ENCODE measurements at places on chromosomes 12 and 14.

GRCh38 chr12:50088577-50089335 is 3.6 kb downstream of the SMARCD1 start:
- DNase-seq: no peak

- no peak for DNase-seq
Measured at GRCh38 chr12:27551172-27551840, 27.3 kb downstream of the PPFIBP1 start.

DNA sequence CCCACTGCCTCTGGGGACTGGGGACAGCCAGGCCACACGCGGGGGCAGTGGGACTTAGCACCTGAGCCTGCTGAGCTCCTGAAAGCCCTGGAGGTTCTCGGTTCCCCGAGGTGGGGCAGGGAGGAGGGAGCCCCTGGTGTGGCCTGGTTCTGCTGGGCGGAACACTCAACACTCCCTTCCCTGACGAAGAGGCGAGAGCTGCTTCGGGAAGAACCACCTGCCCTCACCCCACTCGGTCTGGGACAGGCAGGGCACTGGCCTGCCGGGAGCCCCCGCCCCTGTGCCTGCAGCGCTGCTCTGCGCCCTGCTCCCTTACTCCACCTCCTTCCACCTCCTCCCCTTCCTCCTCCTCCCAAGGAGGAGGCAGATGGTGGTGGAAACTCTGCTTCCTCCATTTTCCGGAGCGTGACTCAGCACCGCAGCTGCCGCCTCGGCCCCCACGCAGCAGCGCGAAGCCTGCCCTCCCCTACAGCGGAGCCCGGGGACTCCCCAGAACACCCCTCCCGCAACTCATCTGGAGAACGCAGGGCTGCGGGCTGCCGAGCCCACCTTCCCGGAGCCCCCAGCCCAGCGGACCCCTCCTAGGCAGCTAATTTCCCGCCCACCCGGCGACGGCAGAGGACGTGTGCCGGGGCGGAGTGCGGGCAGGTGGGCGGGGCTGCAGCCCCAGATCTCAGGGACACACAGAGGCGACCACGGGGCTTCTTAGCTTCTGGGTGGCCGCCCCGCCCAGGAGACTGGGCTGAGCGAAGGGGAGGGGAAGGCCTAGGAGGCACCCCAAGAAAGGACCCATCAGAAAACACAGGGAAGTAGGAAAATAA is 11.7 kb upstream of the INF2 start:
- DNase-seq: peak; percentile 80

- no peak for DNase-seq
Measured at GRCh38 chr12:20508962-20509361, 140.6 kb downstream of the PDE3A start.

- DNase-seq: no peak
Measured at GRCh38 chr12:107359382-107359781, 266.0 kb upstream of the CRY1 start.

- no peak for DNase-seq
Measured at GRCh38 chr12:1162081-1162760, 171.2 kb downstream of the ERC1 start.

DNA sequence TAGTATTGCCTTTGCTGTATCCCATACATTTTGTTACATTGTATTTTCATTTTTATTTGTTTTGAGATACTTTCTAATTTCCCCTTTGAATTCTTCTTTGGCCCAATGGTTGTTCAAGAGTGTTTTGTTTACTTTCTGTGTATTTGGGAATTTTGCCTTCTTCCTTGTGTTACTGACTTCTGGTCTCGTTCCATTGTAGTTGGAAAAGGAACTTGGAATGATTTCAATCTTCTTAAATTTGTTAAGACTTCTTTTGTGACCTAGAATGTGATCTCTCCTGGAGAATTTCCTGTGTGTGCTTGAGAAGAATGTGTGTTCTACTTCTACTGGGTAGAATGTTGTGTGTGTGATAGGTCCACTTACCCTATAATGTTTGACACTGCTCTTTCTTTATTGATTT is 304.4 kb upstream of the RTL1 start:
- DNase-seq: no peak

- DNase-seq: peak; percentile 17
Measured at GRCh38 chr12:1841586-1842182, 21.3 kb downstream of the LRTM2 start.

GRCh38 chr12:68915055-68915454 is 17.9 kb downstream of the CPM start:
- no peak for DNase-seq

DNA sequence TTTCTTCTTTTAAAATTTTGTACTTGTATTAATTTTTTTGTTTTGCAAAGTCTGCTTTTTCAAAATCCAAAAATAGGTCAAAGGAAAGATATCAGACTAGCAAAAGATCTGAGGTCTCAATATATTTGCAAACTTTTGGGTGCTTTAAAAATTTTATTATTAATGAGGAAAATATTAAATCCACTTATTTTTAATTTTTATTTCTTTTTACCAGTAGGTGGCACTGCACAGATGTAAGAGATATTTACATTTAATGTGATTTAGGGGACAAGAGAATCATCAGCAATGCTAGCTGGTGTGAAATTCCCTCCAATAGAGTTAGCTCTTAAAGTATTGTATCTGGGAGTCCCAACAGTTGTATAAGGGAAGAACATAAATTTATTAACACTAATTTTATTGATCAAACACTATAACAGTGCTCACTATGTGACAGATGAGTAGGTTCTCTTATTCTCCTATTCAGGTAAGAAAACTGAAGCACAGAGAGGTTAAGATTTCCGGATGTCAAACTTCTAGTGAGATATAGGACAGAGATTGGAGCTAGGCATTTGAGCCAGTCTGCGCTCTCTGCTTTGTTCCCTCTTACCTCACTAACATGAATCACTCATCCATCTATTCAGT is 30.5 kb downstream of the ALX1 start:
- no peak for DNase-seq

DNA sequence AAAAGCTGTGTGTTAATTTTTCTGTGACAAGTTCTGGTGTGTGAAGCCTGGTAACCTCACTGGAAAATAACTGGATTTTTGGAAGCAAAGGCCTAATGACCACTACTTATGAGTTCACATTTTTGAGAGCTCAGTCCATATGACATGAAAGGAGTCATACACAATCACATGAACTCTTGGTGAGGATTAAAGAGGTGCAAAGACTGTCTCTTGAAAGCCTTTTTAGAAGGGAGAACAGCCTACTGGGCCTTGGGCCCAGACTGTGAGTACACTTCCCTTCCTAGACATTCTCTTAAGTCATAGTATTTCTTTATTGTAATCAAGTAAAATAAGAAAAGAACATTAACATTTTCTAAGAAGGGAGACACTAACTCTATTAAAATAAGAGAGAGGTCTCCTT is 176.1 kb downstream of the BCAT1 start:
- no peak for DNase-seq

GRCh38 chr12:115755061-115755724 is 522.3 kb downstream of the MED13L start:
- no peak for DNase-seq

GRCh38 chr14:23443881-23444280 is 8.4 kb upstream of the MYH7 start:
- DNase-seq: no peak

DNA sequence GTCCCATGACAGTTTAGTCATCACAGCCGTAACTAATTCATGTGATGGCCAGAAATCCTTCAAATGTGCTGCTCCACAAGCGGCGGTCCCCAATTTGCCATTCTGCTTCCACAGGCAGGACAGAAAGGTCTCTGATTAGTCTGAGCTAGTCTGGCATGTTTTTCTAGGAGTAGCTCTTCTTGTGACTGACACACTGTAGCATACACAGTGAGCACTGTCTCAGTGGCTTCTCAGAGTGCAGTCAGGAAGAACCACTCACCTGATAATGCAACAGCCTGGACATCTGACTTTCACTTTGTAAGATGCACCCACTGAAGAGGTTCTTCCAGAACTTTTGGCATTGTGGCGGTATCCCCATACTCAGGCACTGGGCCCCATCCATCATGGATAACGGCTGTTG is 1266.2 kb downstream of the TMEM121 start:
- no peak for DNase-seq

- no peak for DNase-seq
Measured at GRCh38 chr14:27077214-27077613, 479.4 kb upstream of the NOVA1 start.

- no peak for DNase-seq
Measured at GRCh38 chr12:124722878-124723277, 140.8 kb downstream of the SCARB1 start.

GRCh38 chr14:62126879-62127478 is 364.8 kb downstream of the SNAPC1 start:
- no peak for DNase-seq

GRCh38 chr12:29149691-29150281 is 708 bp downstream of the FAR2 start:
- no peak for DNase-seq

GRCh38 chr14:26993556-26993955 is 395.7 kb upstream of the NOVA1 start:
- no peak for DNase-seq

DNA sequence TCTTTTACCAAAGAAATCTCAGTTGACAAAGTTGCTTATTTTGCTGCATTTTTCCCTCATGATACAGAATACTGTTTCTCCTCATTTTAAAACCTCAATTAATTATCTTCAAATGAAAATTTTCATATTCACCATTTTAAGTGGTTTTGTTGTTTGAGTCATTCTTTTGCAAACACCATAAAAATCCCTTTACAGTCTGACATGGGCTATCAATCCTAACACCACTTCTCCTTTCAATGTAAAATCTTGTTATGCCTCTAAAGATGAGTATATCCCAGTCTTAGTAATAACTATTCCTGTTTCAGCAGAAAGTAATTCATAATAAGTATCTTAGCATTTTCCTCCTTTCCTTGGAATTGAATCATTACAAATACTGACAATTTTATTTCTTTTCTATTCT is 192.2 kb downstream of the SYT1 start:
- DNase-seq: no peak

GRCh38 chr12:114241973-114242434 is 163.9 kb downstream of the TBX5 start:
- no peak for DNase-seq

GRCh38 chr14:69324341-69324931 is 64.5 kb downstream of the GALNT16 start:
- peak; percentile 22 for DNase-seq

DNA sequence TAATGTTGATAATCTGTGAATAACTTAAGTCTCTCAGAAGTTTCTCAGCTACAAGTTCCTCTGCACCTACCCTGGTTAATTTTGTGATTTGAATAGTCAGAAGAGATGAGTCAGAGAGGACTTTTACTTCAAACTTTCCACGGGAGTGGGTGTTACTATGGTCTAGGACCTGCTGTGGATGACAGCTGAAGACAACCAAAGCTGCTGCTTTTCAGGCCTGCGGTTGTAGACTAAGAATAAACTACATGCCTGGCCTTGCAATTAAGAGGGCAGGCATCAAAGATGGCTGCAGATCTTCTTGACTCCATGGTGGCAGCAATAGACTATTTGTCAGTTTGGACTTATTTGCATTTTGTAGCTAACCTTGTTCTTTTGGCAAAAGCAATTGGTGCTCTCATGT is 227.1 kb upstream of the KRR1 start:
- DNase-seq: no peak

GRCh38 chr12:39574785-39575497 is 44.7 kb downstream of the ABCD2 start:
- DNase-seq: no peak

DNA sequence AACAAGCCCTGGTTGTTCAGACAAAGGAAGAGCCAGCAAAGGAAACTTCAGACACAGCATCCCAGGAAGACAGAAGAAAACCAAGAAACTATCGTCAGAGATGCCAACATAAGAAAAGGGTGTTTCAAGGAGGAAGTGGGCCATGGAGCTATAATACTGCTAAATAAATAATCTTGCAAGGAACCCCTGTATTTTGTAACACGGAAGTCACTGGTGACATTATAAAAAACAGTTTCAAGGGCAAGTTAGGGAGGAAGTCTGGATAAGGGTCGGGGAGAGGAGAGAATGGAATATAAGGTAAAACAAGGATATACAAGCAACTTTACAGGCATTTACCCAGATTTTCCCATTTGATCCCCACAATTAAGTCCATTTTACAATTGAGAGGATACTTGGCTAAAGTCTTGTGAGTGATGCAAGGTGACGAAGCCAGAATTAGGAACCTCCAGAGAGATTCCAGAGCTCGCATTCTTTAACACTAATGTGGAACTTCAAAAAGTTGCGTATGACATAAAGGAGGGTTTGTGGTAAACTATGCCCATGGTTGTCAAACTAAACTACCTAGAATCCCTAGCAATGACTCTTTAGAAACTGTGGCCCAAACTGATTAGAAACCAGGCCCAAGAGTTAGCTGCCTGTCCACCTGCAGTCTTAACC is 46.4 kb downstream of the PPM1H start:
- DNase-seq: no peak

DNA sequence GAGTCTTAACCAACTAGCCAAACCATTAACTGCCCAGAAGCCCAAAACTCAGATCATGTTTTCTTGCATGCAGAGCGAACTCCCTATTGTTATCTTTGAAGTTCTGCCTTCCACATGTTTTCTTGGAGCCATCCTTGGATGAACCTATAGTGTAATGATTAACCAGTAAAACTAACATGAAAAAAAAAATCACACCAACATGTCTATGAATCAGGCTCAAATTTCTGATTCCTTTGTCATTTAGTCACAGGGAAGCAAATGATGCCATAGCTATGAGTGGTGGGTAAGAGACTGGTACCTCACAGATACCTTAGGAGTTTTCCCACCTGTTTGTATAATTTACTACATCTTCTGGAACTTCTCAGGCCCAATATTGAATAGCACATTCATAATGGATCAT is 70.7 kb downstream of the PTPRO start:
- DNase-seq: no peak

- no peak for DNase-seq
Measured at GRCh38 chr14:93946104-93946503, 19.0 kb downstream of the FAM181A start.

DNA sequence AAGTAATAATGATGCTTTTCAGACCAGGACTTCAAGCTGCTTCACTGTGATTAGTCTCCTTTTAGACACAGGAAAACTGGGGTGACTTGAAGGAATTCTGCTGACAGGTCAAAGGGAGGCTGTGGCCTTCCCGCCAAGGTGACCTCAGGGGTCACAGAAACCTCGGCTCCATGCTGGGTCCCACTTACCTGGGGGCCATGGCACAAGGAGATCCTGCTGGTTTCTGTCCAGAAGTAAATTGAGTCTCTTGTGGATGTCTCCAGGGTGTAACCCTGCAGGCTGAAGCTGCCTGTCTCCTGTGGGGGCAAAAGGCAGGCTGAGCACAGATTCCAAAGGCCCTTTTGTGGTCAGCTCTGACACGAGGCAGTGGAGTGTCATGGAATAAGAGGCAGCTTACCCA is 138.7 kb upstream of the MED13L start:
- no peak for DNase-seq

- no peak for DNase-seq
Measured at GRCh38 chr12:1071182-1071581, 80.2 kb downstream of the ERC1 start.

GRCh38 chr14:100294963-100295330 is 11.3 kb downstream of the SLC25A29 start:
- no peak for DNase-seq

DNA sequence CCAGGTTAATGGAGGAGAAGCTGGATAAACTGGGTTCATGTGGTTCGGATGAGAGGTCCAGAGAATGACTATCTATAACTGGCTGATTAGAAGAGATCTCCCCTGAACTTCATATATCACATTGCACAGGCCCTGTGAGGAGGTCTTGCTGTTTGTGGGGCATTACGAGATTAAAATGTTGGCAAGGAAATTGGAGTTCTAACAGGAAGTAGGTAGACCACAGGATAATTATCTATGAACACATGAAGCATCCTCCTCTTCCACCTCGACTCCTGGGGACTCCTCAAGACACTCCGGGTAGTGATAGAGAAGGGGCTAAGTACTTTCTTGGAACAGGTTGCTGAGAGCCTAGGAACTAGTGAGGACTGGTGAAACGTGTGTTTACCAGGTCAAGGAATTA is 418.8 kb downstream of the KCNH5 start:
- no peak for DNase-seq
